Stomach (tissue), 19 donors: ENCODE measurements at places on chromosomes 2 and 18. TPM values are rescaled to one million over a fixed set of nuclear protein-coding genes. Genes with fewer than 3 reads are reported as not detected.
A peak's percentile ranks its signal among the peaks of the same experiment; 100 is the strongest.

DNA sequence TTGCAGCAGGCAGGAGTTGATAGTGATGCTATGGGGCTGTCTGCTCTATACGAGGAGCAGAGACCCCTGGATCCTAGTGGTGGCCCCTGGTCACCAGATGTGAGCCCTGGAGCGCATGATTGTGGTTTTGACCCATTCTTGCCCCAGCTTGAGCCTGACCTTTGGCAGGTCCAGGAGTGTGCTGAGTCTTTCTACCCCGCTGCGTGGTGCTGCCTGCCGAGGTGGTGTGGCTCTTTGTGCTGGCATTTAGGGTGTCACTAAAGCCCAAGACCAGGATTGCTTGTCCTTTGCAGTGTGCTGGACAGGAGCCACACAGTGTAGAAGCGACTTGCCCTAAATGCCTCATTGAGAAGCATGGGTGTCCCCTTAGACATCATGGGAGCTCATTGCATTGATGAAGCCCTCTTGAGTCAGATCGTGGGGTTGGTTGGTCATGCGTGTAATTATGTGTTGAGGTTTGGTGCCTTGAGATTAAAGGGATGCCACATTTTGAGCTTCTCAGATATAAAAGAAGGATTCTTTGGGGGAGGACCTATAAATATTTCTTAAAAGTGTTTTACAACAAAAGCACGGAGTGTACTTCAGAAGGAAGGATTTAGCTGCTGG lies 88.3 kb downstream of the AGAP1 start:
- no peak for DNase-seq

DNA sequence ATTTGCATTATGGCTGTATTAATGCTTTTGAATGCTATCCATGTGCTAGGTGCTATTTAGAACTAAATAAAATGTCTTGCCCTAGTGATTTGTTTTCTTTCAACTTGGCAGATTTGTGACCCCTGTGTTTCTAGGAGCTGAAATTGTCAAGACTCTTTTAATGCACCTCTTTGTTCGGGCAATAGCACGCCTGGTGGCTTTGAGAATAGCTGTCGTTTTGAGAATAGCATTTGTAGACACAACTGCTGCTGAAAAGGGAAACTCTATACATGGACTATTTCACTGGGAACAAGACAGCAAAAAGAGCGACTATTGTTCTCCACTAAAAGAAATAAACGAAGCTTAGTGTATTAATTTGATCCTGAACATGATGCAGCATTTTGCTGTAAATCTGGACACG lies 352.1 kb upstream of the ZNF521 start:
- no peak for DNase-seq

DNA sequence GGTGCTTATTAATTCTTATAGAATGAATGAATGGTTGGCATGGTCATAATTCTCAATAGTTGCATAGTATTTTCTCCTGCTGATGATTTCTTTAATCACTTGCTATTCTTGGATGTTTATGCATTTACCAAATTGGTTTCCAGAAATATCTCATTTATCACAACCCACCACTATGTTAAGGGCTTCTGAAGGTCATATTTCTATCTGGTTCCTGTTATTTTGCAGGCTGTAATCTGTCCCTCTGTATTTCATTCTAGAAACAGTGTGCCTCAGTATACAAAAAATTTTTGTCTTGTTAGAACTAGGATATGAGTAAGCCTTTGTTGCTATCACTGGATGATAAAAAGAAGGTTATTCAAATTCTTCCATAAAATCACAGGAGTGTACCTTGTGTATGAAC lies 6.1 kb upstream of the ATP8B1 start:
- no peak for DNase-seq

DNA sequence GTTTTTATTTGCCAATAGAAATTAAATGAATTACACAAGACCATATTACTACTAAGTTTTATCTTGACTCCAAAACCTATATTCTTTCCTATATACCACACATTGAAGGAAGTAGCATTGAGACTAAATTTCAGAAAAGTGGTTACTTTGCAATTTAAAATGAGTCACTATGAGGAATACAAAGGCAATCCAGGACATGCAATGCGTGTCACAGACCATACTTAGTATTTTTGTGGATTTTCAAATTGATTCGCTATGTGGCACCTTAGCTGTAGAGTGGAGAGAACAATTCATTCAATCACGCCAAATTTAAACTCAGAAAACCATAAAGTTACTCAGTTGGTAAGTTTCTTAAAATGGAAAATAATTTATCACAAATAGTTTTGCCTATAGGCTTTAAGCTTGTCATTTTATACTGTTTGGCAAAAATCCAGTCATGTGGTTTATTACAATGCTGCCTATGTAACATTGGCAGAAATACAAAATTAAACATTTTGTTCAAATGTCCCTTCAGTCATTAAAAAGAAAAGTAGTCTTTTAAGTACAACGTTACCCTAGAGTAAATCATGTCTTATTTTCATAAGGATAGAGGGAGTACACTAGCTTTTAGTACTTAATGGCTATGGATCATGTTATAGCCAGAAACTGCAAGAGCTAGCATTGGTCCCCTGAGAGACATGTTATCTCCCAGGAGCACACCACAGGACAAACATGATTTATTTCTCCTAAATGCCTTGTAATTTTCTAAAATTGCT lies 222.8 kb upstream of the CDH7 start:
- no peak for DNase-seq

DNA sequence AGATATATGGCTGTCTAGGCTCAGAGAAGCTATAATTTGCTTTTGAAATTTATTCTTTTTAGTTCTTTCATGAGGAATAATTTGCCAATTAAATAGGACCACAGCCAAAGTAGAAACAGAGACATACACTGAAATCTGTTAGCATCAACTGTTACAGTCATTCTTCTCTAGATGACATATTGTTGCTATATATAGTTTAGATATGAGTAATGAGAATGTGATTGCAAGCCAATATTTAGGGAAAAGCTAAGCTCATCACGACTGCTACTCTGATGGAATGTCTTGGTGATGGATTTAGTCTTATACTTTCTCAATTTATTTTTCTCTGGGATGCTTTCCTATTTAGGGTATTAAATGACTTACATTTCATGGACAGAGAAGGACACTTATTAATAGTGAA lies 259.1 kb downstream of the LNPK start:
- peak; percentile 5 for DNase-seq

- no peak for DNase-seq
These were observed 282.0 kb upstream of the PXDN start for GRCh38 chr2:2026252-2026831.

GRCh38 chr2:98589489-98589888 lies 18.8 kb downstream of the COA5 start:
- DNase-seq, result no peak

DNA sequence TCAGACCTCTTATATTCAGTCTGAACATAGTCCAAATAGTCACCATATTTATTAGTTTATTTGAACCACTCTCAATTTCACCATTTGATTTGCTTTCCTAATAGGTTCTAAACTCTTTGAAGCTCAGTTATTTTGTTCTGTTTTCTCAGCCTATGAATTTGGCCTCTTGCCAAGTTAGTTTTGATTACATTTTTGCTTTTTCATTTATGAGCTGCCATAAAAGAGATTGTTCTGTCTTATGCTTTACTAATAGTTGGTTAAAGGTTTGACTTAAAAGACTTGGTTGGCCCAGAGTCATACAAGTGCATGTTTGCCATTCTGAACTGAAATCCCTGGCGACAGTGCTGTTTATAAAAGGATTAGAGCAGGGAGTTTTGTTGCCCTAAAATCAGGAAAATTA lies 85.9 kb upstream of the RANBP2 start:
- DNase-seq, result no peak

GRCh38 chr2:222102575-222103349 lies 196.0 kb downstream of the PAX3 start:
- DNase-seq, result peak; percentile 6

DNA sequence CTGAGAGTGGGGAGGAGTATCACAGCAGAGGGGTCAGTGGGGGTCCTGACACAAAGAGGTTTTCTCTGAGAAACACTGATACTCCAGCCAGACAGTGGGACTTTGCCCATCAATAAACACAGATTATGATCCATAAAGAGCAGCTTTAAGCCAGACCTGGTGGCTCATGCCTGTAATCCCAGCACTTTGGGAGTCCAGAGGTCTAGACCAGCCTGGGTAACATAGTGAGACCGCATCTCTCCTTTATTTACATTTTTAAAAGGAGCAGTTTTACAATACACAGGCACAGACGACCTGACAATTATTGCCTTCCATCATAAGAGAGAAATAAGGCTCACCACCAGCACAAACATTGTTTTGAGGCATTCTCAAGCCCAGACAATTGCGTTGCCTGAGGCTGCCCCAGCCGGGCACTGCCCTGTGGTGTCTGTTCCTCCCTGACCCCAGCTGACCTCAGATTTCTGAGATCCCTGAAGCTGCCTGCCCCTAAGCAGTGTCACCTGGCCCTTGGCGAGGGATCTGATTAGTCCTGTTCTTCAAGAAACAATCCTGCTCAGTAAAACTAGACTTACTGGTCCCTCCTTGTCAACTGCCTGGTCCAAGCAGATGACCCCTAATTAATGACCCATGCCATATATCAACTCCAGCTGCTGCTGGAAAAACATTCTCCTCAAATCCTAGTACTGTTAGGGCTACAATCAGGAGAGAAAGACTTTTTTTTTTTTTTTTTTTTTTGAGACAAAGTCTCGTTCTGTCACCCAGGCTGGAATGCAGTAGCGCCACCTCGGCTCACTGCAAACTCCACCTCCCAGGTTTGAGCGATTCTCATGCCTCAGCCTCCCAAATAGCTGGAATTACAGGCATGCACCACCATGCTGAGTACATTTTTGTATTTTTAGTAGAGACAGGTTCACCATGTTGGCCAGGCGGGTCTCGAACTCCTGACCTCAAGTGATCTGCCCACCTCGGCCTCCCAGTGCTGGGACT lies 59.4 kb upstream of the SOS1 start:
- no peak for DNase-seq

DNA sequence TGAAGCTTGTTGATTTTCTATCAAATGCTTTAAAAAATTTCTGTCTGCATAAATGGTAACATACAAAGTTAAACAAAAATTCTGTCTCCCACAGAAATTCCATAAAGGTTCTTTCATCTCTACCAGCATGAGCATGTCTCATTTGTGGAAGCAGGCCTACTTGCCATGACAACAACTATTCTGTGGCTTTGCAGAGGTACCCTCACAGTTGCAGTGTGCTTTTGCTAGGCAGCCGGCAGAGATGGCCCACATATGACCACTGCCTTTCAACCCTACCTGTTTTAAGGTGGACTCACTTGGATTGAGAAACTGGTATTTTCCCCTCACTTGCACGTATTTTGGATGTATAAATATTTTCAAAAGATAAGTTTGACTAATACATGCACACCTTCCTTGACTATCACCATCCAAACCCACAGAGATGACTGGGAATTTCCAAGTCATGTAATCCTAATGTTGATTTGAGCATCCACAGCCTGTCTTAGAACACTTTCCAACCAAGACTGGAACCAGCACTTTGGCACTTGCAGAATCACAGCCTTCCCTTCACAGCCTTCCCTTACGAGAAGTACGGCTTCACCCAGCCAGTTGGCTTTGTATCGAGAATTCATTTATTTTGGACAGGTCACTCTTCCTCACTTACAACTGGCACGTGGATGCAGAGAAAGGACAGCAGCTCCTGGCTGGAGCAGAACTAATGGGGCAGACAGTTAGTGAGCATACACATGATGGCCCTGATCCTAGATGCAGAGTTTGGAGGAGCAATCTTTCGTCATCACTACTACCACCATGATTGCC lies 9.3 kb upstream of the FHL2 start:
- no peak for DNase-seq

DNA sequence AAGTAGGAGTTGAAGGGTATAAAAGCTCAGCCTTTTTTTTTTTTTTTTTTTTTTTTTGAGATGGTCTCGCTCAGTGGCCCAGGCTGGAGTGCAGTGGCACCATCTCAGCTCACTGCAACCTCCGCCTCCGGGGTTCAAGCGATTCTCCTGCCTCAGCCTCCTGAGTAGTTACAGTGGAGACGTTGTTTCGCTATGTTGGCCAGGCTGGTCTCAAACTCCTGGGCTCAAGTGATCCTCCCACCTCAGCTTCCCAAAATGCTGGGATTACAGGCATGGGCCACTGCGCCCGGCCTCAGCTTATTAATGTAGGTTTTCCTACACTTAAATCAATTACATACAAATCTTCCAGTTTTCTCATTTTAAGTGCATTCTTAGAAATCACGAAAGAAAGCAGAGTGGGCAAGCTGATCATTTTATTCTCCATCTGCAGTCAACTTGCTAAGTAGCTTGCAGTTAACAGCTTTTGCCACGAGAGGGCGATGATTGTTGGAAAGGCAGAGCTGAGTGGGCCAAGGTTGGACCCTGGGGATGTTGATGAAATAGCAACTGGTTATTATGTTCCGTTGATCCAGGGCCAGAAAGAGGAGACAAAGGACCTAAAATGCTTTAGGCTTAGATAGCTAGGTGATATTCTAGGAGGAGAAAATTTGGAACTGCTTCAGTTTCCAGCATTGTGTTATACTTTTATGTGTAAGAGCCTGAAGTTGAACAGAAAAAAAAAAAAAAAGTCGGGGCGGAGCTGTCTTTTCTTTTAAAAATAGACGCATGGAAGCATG lies 234.4 kb upstream of the EPAS1 start:
- DNase-seq, result peak; percentile 85

GRCh38 chr2:134276381-134277172 lies 22.7 kb downstream of the MGAT5 start:
- DNase-seq, result no peak

GRCh38 chr18:5884375-5884774 lies 10.9 kb downstream of the TMEM200C start:
- no peak for DNase-seq

GRCh38 chr2:28398101-28398834 lies 5.6 kb downstream of the FOSL2 start:
- peak; percentile 62 for DNase-seq

- no peak for DNase-seq
These were observed 26.2 kb downstream of the MMADHC start for GRCh38 chr2:149561309-149561926.

- peak; percentile 41 for DNase-seq
These were observed 533 bp downstream of the HPCAL1 start for GRCh38 chr2:10303181-10303693.

- DNase-seq, result no peak
These were observed 32.3 kb downstream of the MAP3K2 start for GRCh38 chr2:127355407-127356008.

DNA sequence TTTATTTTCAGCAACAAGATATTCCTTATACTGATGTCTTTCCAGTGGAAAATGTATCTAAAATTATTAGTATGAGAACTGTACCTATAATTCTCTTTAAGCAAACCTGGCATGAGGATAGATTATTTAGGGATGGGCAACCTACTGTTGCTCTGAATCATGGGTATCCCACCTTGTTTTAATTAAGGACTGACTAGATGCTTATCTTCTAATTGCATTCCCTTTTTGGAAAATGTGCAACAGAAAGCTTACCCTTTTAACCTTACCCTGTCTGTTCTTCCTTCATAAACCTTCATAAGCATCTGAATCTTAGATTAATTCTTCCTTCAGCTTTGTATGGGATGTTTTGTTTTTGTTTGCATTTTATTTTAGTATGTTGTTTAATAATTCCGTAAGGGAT lies 110.3 kb downstream of the TAF4B start:
- DNase-seq, result no peak

GRCh38 chr2:101307503-101307902 lies 998 bp downstream of the RNF149 start:
- DNase-seq, result no peak

GRCh38 chr2:67108231-67108630 lies 288.9 kb upstream of the ETAA1 start:
- no peak for DNase-seq

GRCh38 chr2:128642316-128642715 lies 323.6 kb upstream of the HS6ST1 start:
- no peak for DNase-seq

SNED1 gene
- 2.0 TPM for polyA plus RNA-seq

CFC1 gene
- 8.6 TPM for polyA plus RNA-seq

FAM228A gene
- 2.3 TPM for polyA plus RNA-seq

TBR1 gene
- not detected for polyA plus RNA-seq

PTH2R gene
- not detected for polyA plus RNA-seq

CXCR2 gene
- polyA plus RNA-seq, result 2.3 TPM

CCDC74A gene
- 2.5 TPM for polyA plus RNA-seq

GPAT2 gene
- polyA plus RNA-seq, result 0.37 TPM
